ENCODE measurements at places on chromosomes 6 and 20.

DNA sequence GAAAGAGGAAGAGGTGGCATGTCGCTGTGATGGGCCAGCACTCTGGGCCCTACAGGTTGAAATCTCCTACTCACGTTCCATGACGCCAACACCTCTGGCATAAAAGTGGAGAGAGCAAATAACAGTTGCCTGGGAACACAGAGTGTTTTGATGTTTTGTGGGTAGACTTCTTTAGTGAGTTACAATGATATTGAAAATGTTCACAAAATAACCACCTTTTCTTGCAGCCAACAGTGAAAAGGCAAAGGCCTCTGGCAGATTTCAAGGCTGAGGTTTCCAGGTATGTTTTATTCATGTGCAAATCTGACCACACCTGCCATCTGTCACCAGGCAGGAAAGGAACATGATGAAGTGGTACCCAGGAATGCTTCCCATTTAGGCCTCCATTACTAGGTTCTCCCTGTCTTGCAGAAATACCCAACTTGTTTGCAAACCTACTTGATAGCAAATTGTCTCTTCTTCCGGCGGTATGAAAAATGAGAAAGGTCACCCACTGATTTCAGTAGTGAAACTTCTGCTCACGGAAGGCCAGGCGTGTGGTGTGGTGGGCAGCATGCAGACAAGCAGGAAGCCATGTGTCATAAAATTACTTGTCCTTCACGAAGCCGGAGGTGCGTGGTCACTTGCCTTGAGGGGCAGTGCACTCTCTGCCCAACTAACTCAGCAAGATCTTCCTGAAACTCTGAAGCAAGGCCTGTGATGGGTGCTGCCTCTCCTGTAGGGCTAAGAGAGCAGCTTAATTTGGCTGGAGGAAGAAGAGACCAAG lies 299.1 kb upstream of the PRDM1 start:
- no peak for DNase-seq

DNA sequence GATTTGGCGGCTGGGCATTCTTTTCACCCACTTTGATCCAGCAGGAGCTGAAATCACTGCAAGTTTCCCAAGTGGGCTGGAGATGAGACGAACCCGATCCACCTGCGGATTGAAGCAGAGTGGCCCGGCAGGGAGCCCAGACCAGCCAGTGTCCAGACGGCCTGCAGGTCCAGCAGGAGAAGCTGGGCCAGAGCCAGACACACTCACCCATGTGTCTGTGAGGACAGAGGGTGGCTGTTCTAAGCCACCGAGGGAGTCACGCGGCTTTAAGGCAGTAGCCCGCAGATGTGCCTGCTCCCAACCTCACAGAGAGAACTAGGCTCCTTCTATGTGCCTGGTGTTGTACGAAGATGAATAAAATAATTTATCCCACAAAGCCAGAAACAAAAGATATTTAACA lies 200.7 kb downstream of the WDR27 start:
- no peak for DNase-seq

GRCh38 chr20:63117661-63118302 lies 98.1 kb downstream of the YTHDF1 start:
- no peak for DNase-seq

GRCh38 chr6:34531580-34532201 lies 24.4 kb downstream of the SPDEF start:
- DNase-seq, result no peak

GRCh38 chr6:139173172-139173571 lies 38.3 kb downstream of the HECA start:
- DNase-seq, result no peak

DNA sequence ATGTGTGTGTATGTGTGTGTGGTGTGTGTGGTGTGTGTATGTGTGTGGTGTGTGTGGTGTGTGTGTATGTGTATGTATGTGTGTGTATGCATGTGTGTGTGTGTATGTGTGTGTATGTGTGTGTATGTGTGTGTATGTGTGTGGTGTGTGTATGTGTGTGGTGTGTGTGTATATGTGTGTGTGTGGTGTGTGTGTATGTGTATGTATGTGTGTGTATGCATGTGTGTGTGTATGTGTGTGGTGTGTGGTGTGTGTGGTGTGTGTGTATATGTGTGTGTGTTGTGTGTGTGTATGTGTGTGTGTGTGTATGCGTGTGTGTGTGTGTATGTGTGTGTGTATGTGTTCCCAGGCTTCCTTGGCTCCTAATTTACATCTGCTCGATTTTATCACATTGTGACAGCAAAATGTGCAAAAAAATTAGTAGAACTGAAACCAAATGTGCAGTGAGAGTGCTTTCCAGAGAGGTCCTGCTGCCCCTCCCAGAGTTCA lies 234.5 kb downstream of the BMP7 start:
- DNase-seq, result no peak

DNA sequence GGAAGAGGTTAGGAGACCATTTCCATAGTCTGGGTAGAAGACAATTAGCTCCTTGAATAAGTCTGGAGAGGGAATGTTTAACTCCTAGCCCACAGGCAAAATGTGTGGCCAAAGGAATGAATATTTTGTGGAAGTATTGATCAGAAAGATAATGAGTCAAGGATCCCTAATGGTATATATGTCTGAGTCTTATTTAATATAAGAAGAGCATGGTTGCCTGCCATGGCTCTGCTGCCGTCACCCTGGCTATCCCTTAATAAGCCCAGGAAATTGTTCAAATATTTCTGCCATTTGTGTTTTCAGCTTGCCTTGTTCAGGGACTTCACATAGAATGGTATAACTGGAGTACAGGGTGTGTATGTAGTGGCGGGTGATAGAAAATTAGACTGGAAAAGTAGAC lies 18.1 kb upstream of the CALHM6 start:
- DNase-seq, result no peak

DNA sequence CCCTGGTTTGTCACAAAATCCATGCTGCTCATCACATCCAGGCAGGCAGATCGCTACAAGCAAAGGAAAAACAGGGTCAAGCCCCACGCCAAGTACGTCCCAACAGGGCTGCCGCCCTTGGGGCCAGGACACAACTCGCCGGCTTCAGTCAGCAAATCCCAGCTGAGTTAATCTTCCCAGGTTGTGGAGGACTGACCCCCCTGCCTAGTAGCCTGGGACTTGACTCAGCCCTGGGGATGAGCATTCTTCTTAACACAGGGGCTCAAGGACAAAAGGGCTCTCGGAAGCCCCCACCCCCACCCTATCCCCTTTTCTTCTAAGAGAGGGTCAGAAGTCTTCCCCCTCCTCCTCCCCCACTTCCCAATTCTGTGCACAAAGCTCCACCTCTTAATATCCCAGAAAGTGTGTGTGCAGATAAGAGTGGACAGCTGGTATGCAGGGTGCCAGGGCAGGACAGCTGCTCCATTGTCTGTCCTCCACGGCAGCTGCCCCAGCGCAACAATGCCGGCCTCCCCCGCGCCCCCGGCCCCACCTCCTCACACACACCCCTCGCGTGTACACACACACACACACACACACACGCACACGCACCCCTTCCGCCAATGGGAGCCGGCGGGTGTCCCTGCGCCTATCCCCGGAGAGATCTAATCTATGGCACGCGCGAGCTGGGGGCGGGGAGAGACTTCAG lies 4.5 kb downstream of the DLL1 start:
- DNase-seq, result peak; percentile 86

DNA sequence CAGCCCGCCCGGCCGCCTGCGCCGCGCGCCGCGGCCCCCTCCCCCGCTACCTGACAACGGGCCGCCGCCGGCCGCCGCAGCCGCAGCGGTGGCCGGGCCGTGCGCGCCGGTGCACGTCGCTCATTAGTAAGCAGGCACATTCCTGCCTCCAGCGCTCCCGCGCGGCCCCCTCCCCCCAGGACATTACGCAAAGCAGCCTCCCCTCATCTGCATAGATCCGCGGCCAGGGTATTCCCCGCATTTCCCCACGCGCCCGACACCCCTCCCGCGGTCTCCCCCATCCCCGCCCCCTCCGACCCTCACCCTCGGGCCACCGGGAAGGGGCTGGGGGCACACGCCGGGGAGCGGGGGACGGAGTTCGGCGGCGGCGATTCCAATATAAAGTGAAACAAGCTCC lies at the start of gene HIVEP2:
Gene HIVEP2, minus strand, starts transcription at position 128 of the 397 bp plus-strand sequence. CDS start 170,438 bp downstream, outside the sequence.
- DNase-seq, result no peak

DNA sequence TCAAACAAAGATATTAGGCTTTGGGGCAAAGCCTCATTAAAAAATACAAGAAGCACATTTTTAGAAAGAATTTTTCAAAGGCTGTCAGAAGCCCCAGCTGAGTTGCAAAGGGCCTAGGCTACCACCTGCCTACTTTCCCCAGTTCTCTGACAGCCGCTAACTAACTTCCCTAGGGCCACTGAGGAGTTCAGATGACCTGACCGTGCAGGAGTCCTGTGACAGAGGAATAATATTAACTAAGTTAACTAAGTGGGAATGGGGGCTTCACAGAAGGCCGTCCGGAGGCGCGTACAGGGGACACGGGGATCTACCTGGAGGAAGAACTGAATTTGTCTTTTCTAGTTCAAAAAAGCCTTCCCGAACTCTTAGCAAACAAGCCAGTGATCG lies 884 bp downstream of the MCHR2 start:
- no peak for DNase-seq

- DNase-seq, result no peak
Measured at GRCh38 chr6:1739680-1740079, 130.0 kb downstream of the FOXC1 start.
